ENCODE measurements at places on chromosomes 12 and 14.

GRCh38 chr14:94113490-94113889 lies 3.0 kb downstream of the IFI27 start:
- no peak for DNase-seq

GRCh38 chr12:121358073-121358472 lies 5.9 kb upstream of the ANAPC5 start:
- no peak for DNase-seq

- DNase-seq, result no peak
Observed at GRCh38 chr14:26410189-26410685, 187.6 kb downstream of the NOVA1 start.

GRCh38 chr14:66503532-66503931 lies 4.4 kb upstream of the GPHN start:
- no peak for DNase-seq

GRCh38 chr14:74362361-74362915 lies 14.2 kb downstream of the VRTN start:
- DNase-seq, result peak; percentile 41

- no peak for DNase-seq
Observed at GRCh38 chr14:63848890-63849289, 3.9 kb upstream of the SYNE2 start.

DNA sequence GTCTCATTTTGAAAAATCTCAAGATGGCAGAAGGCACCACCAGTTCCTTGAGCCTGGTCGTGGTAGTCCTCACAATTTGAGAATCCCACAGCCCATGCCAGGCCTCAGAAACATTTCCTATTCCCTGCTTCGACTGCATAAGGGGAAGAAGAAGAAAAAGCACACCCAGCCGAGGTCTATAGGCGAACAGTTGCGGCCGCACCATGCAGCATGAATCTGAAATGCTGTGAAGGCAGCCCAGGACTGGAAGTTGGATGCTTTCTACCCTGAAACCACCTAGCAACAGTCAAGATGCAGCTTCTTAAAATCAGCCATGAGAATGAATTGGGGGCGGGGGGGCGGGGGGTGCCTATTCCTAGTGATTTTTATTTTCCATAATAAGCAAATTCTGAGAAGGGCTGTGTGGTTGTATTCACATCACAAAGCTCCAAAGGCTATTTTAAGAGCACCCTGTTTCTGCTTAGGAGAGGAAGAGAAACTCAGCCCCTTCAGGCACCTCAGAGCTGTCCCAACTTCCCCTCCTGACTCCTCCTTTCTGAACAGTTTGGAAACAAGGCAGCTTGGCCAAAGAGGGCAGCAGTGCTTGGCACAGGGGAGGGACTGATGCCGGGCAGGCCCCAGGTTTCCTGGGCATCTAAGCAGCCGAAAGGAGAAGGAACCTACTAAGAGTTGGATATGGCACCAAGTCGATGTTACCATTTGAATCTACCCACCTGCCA lies 172.5 kb upstream of the FOXN3 start:
- DNase-seq, result no peak

GRCh38 chr14:100271247-100271939 lies 32.4 kb downstream of the YY1 start:
- DNase-seq, result no peak

DNA sequence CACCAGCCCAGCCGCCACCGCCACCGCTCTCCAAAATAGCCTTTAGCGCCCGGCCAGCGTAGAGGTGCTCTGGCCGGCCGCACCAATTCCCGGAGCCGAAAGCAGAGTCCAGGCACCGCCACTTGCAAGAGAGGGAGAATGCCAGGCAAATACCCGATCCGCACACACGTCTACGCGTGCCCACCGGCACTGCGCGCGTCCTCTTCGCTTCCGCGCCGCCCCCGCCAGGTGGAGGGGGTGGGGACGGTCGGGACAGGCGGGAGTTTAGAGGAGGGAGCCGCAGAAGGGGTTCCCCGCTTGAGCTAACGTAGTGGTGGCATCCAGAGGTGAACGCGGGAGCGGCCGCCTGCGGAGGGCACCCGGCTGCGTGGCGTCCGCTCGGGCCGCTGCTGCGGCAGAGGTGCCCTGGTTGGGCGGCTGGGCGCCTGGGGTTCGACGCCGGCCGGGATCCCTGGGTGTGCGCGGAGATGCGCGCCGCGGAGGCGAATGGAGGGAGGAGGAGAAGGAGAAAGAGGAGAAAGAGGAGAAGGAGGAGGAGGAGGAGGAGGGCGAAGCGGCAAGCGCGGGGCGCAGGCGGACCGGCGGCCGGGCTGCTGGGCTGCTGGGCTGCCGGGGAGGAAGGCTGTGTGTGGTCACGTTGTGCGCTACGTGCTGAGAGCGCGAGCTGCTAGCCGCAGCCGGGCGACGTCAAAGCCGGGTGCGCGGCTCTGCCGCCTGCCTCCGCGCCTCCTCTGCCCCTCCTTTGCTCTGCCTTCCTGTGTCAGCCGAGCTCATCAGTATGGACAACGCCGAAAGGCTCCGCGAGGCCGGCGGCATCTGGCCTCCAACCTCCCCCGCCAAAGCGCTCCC lies at the start of gene MDGA2:
TSS of gene MDGA2 (minus strand) at position 140 of the 849 bp plus-strand sequence.
- DNase-seq, result no peak

DNA sequence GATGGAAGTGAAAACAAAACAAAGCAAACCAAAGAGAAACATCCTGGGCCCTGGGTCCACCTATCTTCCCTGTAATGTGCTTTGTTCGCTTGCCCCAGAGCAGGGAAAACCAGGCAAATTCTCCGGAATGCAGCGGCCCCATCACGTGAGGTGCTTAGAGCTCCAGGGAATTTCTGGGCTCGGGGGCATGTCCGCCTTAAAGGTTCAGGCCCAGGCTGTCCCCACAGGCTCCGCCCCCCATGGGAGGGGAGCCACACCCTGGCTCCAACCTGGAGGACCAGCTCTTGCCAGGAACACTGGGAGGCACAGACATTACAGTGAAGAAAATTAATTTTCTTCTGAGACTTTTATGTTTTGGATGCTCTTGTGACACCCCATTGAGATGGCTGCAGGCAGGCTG lies 69.9 kb downstream of the RBM19 start:
- DNase-seq, result no peak

DNA sequence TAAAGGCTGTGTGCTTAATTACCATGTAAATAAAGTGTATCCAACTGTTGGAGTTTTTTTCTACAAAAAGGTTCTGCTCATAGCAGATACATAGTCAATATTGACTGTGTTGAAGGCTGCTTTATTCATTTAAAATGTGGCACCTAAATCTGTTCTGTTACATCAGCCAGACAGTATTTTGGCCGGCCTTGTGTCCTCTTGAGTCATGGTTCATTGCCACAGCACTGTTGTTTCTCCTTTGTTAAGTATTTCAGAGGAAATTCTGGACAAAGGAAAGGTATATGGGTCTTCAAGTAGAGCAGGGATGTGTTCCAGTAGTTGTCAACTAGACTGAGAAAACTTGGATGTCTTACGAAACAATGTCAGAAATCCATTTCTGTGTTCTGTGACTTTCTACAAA lies 95.5 kb downstream of the SLC38A6 start:
- DNase-seq, result no peak

DNA sequence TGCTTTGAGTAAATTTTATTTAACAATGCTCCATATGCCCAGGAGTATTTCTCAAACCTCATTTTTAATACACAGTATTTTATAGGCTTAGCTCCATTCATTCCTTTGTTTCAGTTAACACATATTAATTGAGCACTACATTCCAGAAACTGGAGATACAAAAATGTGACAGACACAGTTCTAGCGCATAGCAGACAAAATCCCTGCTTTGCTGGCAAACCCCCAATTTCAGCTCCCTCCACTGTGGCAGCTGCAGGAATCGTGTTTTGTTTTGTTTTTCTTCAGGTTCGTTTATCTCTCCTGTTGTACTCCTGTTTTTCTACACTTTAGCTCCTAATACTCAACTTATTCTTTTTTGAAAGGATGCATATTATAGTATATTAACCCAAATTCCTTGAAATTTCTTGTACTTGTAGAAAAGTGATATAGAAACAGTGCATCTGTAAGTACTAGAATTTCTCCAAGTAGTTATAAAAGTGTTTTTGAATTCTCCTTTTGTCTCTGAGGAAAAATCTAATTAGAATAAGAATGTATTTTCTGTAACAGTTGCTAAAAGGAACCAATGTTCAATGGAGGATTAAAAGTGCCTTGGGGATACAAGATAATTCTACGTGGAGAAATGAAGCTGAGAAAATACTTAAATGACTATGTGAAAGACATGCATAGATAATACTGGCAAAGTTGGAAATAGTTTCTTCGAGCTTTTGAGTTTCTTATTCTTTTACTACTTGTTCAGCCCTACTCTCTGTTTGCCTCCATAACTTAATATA lies 6.4 kb upstream of the RAB21 start:
- no peak for DNase-seq

- no peak for DNase-seq
Observed at GRCh38 chr12:111494676-111495075, 89.0 kb downstream of the SH2B3 start.

DNA sequence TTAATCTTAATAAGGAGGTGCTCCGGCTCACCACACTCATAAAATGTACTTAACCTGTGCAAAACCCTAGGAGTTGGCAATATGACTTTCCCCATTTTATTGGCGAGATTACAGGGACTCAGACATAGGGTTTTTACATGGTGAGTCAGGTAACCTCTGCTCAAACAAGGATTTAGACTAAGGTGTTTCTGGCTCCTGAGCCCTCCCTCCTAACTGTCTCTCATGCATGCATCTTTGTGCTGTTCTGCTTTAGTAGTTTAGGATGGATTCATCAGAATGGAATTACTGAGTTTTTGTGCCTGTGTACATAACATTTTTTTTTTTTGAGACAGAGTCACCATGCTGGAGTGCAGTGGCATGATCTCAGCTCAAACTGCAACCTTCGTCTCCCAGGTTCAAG lies 993.3 kb upstream of the TMEM132C start:
- DNase-seq, result no peak

DNA sequence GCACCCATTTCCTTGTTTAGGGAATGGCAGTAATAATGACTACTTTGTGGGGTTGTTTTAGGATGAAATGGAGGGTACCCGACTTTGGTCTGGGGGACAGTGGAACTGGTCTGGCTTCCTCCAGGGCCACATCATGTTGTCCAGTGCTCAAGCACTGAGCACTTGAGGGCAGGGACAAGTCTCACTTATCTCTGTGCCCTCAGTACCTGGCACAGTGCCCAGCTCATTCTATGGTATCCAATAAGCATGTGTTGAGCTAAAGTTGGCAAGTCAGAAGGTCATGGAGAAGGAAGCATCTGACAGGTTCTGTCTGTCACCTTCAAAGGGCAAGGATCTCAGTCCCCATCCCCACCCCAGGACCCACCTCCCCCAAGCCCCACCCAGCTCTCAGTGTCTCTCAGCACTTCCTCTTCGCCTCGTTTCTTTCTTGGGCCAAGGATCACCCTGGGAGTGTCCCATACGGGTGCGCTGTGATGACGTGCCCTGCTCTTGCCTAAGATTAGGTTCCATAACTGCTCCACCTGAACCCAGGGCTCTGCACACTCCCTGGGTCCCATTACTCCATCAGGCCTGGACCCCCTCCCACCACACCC lies 24.3 kb upstream of the TMEM106C start:
- no peak for DNase-seq

DNA sequence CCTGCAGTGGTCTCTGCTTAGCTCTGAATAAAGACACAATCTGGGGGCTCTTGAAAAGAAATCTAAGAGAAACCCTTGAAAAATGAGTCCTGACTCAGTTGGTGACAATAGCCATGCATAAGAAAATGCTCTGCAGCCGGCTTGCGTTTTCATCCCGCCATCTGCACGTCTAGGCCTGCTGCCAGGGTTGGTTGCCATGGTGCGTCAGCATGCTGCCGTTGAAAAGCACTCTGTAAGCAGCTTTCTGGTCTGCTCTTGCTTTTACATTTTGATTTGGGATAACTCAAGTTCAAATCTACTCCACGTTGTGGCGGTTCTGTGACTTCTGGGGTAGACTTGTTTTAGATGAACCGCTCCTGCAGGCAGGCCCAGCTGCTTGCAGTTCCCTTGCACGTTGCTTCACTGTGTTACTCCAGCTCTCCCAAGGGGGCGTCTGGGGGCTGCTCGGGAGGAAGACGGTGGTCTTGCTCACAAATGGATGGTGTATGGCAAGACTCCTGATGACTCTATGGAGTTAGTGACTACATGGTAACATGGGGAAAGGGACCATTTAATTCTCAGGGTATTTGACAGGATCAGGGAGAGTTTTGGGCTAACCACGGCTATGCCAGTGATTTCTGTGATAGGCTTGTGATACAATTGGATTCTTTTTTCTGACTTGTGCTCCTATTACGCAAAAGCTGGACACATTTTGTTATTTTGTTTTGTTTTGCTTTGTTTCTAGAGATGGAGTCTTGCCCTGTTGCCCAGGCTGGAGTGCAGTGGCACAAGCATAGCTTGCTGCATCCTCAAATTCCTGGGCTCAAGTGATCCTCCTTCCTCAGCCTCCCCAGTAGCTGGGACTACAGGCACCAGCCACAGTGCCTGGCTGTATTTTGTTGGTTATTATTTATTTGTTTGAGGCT lies 15.8 kb downstream of the WNT5B start:
- no peak for DNase-seq

GRCh38 chr14:52873694-52874093 lies 77.2 kb downstream of the FERMT2 start:
- no peak for DNase-seq

DNA sequence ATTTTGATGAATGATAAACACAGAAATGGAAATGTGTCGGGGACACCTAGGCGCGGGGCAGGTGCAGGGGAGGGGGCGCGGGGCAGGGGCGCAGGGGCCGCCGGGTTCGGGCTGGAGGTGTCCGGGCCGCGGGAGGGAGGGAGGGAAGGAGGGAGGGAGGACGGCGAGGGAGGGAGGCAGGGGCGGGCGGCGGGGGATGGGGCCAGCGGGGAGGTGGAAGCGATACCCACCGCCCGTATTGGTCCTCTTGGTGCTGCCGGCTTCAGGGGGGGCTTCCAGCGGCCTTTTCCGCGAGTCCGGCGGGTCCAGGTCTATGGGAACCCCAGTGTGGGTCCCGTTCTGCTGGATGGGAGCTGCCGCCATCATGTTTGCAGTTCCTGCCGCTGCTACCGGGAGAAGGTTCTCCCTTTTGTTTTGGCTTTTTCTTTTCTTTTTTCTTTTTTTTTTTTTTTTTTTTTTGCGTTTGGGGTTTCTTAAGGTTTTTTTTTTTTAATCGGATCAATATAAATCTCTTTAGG lies 703 bp downstream of the NOVA1 start:
- DNase-seq, result no peak

- no peak for DNase-seq
Observed at GRCh38 chr14:76615331-76615730, 145.9 kb upstream of the VASH1 start.

DNA sequence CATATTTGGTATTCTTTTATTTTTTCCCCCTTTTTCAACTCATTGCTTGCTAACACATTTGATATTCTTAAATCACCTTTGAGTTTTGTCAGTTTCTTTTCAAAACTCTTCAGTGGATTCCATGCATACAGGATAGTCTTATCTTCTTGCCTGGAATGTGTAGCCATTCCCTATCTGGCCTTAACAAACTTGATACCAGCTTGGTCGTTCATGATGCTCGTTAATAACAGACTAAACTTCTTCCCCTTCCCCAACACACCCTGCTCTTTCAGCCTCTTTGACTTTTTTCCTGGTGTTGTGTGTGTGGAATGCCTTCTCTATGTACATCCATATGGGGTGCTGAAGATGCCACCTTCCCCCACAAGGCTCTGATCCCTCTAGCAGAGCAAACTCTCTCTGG lies 17.7 kb upstream of the CALM1 start:
- no peak for DNase-seq
